ENCODE measurements at places on chromosomes 11 and 22.

DNA sequence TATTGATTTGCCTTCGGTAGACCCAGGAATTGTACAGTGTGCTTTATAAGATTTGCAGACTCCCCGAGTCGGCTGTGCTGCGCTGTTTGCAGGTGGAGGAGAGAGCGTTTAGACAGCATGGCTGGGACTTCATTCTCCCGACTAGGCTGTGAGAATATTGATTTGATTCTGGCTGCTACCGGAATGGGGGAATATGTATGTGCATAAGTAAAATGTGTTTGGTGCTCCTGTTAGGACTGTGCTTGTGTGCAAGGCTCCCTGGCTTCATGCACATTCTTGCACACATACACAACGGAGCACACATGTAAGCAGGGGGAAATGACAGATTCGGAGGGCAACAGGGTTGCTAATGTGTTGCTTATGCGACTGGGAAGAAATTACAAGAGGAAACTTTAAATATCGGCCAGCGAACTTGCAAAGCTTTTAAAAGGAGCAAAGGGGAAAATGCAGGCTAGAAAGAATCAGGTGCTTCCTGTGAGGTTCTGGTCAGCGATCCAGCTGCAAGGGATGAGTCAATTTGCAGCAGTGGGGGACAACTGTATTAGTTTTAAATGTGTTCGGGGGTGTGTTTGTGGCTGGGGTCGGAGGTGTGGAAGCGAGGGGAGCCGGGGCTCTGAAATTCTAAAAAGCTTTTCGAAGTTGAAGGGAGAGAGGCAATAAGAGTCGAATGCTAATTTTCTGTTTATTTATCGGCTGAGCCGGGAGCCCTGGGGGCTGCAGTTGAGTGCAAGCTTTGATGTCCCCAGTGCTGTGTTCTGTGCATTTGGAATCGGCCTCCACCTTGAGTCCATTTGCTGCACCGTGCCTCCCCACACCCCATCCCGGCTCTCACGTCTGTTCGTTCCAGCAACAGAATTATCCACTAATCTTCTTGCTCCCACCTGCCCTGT lies 731 bp downstream of the NTM start:
- no peak for DNase-seq

GRCh38 chr11:131025421-131026125 lies 109.3 kb upstream of the SNX19 start:
- DNase-seq, result no peak

GRCh38 chr22:32534252-32535235 lies 59.9 kb downstream of the FBXO7 start:
- no peak for DNase-seq

DNA sequence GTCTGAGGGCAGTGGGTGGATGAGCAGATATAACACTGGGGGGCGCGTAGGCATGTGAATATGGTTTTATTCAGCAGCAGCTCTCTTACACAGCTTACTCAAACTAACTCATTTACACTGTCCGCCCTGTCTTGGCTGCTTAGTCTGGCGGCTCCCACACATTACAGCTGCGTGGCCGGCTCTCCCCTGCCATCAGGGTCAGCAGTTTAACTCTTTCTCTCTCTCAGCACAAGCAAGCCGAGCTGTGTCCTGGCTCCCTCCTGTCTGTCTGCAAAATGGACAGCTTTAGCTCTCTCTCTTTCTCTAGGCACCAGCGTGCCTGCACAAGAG lies 1310.1 kb upstream of the RAG2 start:
- no peak for DNase-seq

DNA sequence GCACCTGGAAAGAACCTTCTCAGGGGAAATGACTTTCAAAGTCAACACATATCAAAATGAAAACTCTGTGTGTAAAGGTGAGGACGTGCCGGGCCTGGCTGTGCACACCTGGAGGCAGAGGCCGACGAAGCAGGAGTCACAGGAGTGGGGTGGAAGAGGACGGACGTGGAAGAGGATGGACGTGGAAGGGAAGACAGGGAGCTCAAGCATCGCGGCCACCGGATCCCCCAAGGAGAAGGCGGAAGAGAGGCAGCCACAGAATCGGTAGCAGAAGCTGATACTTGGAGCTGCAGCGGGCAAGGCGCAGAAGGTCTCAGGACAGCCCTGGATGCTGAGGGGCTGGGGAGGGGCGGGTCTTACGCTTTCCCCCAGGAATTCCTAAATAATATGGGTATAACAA lies 519.8 kb downstream of the BRD1 start:
- DNase-seq, result no peak

- DNase-seq, result no peak
Observed at GRCh38 chr11:93842461-93842860, 8.0 kb downstream of the VSTM5 start.

Data from GM04504 (cell line).